ENCODE measurements at places on chromosomes 12 and 14.

DNA sequence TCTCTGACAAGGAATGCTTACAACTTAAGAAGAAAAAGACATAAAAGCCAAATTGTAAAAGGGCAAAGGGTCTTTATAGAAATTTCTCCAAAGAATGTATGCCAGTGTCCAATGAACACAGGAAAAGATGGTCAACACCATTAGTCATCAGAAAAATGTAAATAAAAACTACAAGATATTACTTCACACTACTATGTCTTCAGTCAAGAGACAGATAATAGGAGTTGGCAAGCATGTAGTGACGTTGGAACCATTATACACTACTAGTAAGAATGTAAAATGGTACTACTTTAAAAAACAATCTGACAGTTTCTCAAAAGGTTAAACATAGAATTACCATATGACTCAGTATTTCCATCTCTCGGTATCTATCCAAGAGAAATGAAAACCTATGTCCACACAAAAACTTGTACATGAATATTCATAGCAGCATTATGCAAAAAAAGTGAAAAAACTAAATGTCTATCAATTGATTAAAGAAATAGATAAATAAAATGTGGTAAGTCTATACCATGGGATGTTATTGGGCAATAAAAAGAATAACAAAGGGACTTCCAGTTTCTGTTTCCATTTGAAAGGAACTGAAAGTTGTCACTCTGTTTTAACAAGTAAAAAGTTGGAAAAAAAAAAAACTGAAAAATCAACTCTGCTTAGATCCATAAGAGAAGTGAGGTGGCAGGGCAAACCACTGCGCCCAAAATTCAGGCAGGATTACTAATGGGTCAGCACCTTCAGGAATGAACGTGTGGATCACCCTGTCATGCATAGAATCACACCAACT, 69.8 kb downstream of the ALG10B start:
- no peak for DNase-seq

DNA sequence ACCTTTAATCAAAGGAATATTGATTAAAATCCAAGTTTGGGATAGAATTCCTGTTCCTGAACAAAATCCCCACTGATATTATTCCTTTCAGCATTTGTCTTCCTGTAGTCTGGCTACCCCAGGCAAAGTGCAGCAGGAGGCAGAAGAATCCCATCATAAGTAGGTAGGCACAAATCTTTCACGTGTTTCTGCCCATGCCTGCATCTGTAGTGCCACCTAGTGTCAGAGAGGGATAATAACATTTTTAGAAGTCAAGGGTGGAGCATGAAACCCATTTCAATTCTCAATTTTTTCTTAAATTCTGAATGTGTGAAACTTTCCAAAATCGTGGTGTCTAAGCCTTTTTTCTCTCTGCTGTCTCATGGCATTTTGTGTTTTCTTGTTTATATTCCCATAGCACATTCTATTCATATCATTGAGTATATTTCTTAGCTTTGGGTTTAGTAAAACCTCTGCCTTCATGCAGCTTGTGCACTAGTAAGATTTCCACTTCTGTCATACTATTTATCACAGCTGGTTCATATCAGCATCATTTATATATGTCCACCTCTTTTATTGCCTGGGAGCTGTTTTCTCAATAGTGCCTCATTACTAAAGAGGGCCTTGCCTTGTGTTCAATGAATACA, 47.8 kb upstream of the RERG start:
- DNase-seq, result peak; percentile 8

- no peak for DNase-seq
These were observed 100.4 kb upstream of the SRRM4 start for GRCh38 chr12:118880720-118881493.

DNA sequence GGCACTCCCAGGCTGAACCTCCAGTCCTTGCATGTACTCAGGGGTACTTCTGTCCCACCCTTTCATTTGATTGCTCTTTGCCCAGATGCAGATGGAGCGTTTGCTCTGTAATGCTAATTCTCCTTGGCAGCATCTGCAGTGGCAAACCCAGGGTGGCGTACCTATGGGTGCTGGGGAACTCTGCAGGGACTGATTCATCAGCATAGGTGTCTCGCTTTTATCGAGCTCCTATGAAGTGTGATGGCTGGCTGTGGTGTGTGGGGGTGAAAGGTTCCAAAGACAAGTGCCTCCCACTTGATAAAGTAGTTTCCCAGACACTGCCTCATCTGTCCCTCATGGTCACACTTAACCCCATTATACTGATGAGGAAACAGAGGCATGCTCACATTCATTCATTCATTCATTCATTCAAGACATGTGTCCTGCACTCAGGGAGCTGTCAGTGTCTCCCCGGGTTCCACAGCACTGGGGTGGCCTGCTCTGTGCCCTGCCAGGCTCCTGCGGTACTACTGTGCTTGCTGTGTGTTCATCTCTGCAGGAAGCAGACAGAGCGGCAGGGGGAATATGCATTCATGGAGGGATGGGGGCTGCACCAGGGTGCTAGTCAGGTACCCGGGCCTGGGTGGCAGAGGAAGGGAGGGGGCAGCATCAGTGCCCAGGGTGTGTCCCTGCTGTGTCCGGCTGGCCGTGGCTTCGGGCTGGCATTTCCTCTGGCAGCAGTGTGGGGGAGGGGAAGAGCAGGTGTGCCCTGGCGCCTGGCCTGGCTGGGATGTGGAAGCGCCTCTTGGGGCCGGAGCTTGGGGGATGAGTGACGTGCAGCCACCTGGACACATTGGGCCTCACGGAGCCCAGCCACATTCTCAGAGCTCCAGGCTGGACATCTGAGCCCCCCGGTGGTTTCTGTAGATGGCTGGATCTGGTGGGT, 110.9 kb downstream of the TSPAN9 start:
- DNase-seq, result no peak

DNA sequence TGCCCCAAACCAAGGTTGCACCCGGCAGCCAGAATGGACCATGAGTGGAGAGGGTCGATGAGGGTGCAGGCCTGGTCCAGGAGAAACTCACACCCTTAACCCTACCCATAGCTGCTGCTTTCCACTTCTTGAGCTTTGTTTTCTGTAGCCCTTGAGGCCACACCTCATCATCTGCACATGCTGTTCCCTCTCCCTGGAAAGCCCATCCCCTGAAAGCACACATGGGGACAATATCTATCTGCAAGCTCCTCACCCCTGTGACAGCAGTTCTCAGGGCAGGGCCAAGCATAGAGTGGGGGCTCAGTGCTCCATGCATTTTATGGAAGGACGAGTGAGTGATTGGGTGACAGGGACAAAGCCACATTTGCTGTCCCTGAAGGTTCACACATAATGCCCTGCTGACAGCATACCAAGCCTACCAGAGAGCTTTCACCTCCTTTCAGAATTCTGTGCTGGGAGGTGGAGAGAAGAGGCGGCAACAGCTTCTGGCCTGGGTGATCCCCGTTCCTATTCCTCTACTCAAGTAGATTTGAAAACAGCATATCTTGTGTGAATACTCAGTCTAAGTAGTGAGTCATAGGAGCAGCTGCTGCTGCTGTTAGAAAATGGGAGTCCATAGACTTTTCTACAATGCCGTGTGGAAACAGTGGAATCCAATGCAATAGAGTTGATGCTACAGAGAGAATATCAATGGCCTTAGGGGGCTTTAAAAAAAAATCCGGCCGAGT, 44.6 kb downstream of the SRGAP1 start:
- no peak for DNase-seq

DNA sequence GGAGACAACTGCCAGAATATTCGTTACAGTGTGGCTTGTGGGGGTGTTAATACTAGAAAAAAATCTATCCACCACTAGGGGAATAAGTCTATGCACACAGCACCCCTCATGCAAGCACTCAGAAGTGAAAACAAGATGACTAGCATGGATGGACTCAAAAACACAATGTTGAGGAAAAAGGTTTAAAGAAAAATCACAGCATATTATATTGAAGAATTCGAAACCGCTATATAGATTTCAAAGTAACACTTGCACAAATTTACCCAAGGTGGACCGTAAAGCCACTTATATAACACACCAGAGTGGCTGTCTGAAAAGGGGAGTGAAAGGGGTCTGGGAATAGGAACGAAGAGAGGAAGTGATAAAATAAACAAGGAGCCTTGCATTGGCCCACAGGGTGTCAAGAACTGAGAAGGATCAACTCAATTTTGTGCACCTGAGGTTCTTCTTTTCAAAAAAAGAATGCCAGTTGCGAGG, 544 bp downstream of the ABCD4 start:
- DNase-seq, result no peak

DNA sequence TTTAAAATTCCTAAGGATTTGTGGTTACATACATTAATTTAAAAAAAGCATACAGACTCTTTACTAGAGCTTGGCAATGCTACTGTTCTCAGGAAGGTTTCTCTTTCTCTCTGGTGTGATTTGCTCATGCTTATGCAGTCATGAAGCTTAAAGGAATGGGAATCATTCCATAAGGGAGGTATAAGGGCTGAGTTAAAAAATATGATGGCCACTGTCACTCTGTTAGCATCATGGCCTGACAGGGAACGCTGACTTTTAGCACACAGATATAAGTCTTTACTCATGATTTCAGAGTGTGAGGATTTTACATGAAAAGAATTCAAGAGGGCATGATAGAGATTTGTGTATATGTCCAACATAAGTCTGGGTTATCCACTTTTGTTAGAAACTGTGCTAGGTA, 3.8 kb downstream of the MYF5 start:
- no peak for DNase-seq

- no peak for DNase-seq
These were observed 24.3 kb downstream of the GPRC5A start for GRCh38 chr12:12915656-12916055.

DNA sequence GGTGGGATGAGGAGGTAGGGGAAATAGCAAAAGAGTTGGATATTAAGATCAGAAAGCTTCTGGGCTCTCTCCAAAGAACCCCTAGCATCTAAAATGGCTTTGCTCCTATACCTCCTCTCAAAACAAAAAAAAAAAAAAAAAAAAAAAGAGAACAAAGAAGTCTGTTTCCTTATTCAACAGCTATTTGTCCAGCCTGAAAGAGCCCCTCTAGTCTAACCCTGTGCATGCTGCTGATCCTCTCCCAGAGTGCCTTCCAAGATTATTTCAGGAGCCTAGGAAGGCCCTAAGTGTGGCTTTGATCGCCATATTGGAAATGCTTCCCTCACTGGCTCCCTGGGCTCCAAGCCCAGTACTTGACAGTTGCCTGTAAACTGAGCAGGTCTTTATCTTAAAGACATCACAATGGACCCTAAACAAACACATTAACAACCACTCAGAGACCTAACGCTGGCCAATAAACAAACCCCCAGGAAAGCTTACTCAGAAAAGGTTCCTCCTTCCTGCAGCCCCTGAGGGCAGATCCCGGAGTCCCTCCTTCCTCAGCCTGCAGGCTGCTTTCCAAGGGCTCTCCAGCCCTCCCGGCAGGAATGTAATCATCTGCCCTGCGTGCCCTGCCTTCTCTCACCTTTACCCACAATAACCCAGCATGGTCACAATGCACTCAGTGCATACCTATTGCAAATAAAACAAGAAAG, 17.4 kb upstream of the COL2A1 start:
- DNase-seq, result no peak

- no peak for DNase-seq
These were observed 1296.9 kb upstream of the SEL1L start for GRCh38 chr14:82830596-82830995.

- DNase-seq, result no peak
These were observed 71.2 kb downstream of the PPFIBP1 start for GRCh38 chr12:27595231-27595642.

GRCh38 chr12:1515428-1515827, 79.0 kb downstream of the FBXL14 start:
- no peak for DNase-seq

GRCh38 chr14:50321009-50321660, 9.0 kb downstream of the DMAC2L start:
- peak; percentile 51 for DNase-seq

GRCh38 chr14:102333390-102333789, 13.8 kb downstream of the ZNF839 start:
- DNase-seq, result no peak

DNA sequence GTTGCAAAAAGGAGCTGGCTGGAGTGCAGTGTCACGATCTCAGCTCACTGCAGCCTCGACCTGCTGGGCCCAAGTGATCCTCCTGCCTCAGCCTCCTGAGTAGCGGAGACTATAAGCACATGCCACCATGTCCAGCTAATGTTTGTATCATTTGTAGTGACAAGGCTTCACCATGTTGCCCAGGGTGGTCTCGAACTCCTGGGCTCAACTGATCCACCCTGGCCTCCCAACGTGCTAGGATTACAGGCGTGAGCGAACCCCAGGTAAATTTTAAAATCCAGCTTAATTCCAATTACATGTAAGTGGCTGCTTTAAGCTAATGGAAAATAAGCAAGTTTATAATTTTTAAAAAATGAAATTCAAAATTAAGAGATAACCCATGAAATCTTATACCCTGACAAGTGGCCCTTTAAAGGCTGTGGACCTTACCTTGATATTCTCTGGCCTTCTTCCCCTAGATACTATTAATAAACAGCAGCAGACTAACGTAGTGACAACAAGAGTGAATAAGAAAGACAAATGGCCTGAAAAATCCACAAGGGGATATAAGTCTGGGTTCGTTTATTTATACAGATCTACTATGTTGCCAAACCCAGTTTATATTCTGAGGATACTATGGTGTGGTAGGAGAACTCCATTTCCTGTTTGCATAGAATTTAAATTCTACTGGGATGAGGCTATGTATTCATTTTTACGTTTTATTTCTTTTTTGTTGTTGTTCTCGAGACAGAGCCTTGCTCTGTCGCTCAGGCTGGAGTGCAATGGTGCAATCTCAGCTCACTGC, 25.6 kb upstream of the SLC2A3 start:
- DNase-seq, result no peak

GRCh38 chr12:31650918-31651317, 8.6 kb upstream of the ETFBKMT start:
- DNase-seq, result no peak

- DNase-seq, result no peak
These were observed 13.4 kb upstream of the ITPR2 start for GRCh38 chr12:26846416-26846815.

DNA sequence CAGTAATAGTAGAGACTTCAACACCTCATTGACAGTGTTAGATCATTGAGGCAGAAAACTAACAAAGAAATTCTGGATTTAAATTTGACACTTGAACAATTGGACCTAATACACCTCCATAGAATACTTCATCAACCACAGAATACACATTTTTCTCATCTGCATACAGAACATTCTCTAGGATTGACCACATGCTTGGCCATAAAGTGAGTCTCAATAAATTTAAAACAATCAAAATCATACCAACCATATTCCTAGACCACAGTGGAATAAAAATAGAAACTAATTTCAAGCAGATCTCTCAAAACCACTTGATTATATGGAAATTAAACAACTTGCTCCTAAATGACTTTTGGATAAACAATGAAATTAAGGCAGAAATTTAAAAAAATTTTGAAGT, 82.3 kb downstream of the SLC38A4 start:
- DNase-seq, result no peak

DNA sequence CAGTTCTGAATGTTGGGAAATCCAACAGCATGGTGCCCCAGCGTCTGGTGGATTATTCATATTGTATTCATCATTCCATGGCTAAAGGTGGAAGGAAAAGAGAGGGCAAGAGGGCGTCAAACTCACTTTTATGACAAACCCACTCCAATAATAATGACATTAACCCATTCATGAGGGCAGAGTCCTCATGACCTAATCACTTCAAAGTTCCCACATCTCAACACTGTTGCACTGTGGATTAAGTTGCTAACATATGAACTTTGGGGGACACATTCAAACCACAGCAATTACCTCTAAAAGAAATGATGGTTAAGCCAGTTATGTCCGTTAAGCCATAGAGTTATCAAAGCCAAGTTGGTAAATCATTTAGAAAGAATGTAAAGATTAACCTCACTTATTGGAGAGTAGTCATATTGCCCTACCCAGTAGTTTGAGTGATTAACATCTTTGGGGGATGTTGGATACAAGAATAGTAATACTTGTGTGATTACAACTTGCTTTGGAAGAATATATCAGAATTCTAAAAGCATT, 212.4 kb upstream of the FLRT2 start:
- DNase-seq, result no peak

GRCh38 chr14:77290705-77291104, 19.7 kb upstream of the NGB start:
- no peak for DNase-seq

Measured in activated T-cell treated with anti-CD3 and anti-CD28 coated beads, Interleukin-2, amount 50 U/mL, for 4 hours (primary cell).